ENCODE measurements at places on chromosomes 3 and 15.

GRCh38 chr3:166190360-166190759 is 353.1 kb upstream of the BCHE start:
- no peak for DNase-seq

DNA sequence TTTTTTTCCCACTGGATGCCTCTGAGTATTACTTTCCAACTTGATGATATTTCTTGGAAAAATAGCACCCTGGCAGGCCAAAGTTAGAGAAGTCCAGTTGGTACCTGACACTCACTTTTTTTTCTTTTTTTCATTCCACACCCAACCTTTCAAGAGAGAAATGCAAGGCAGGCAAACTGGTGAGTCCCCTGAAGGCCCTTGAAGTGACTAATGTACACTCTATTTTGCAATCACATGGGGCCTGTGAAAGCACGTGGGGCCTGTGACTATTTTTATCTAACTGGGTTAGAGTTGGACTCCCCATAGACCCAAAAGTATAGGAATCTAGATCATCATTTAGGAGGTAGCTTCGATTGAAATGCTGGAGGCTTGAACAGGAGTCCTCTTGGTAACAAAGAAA is 316.7 kb downstream of the CHL1 start:
- no peak for DNase-seq

DNA sequence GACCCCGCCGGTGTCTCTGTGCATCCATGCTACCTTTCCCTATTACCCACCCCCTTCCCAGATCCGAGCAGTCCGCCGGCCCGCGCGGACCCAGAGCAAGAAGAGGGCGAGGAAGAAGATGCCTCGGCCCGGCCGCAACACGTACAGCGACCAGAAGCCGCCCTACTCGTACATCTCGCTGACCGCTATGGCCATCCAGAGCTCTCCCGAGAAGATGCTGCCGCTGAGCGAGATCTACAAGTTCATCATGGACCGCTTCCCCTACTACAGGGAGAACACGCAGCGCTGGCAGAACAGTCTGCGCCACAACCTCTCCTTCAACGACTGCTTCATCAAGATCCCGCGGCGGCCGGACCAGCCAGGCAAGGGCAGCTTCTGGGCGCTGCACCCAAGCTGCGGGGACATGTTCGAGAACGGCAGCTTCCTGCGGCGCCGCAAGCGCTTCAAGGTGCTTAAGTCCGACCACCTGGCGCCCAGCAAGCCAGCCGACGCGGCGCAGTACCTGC is 788 bp downstream of the FOXB1 start:
- DNase-seq, result no peak

DNA sequence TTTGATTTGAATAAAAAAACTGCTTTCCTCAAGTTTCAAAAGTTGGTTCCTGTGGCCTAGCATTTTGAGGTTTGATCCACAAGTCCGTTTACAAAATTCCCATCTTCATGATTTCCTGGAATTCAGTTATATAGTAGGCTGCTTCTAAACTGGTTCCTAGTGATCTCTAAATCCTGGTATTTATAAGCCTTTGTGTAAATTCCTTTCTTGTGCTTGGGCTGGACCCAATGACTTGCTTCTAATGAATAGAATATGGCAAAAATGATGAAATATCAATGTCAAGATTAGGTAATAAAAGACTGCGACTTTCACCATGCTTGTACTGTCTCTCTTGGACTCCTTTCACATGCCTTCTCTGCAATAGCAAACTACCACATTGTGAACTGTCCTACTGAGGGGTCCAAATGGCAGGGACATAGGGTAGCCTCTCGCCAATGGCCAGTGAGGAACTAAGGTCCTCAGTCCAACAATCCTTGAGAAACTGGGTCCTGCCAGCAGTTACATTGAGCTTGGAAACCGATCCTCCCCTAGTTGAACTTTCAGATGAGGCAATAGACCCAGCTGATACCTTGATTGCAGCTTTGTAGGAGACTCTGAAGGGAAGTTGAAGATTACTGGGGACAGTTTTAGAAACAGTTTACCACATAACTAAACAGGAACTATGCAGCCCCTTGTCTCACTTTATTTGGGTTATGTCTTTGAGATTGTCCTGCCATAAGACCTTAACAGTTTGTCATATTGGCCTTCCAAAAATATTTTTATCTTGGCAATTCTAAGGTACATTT is 303.9 kb upstream of the TBC1D5 start:
- DNase-seq, result no peak

GRCh38 chr3:78729946-78730345 is 1037.9 kb downstream of the ROBO1 start:
- DNase-seq, result no peak

DNA sequence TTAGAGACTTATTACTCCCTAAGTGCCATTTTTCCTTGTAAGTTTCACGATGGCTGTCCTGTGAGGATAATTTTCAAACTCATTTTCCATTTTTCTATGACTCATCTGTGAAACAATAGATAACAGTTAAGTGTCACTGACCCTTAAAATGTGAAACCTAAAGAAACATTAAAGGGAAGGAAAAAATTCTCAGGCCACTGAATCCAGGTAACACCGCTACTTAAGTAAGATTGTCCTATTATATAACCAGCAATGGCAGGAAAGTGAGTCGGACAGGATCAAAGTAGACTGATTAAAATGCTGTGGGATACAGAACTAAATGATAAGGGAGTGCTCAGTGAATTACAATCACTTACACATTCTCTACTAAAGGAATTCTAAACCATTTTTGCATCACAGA is 12.4 kb downstream of the PLD1 start:
- no peak for DNase-seq

DNA sequence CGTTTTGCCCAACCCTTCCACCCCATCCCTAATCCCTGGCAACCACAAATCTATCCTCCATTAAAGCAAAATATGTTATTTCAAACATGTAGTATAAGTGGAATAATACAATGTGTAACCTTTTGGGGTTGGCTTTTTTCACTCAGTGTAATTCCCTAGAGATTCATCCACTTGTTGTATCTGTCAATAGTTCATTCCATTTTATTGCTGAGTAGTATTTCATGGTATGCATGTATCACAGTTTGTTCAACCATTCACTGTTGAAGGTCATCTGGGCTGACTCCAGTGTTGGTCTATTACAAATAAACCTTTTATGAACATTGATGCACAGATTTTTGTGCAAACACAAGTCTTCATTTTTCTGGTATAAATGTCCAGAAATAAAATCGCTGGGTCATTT is 38.8 kb downstream of the BSN start:
- no peak for DNase-seq

DNA sequence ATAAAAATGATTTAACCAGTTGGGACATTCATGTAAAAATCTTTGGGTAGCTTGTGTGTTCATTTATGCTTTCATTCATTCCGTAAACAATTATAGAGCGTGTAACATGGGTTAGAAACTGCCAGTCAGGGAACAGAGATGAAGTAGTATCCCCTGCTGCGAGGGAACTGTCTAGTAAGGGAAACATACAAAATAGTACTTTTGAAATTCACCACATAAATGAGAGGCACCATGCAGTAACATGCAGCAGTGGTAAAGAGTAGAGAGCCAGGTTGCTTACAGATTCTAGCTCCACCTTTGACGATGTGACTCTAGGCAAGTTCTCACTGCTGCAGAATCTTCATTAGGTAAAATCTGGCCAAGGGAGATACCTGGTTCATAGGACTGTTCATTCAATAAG is 938 bp downstream of the DZIP3 start:
- DNase-seq, result no peak

DNA sequence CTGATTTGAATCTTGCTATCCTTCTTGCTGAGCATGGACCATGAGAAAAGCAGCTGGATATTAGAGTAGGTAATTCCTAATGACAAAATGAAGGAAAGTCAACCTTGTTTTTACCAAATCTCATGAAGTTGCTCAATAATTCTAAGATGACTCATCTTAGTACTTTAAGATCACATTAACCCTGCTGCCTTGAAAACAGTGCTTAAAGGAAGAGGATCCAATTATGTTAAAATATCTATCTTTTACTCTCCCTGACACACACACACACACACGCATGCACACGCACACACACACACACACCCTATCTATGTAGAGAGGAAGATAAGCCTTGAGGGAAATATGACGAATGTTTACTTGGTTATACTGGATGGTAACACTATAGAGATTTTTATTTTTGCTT is 16.0 kb upstream of the MYO1E start:
- no peak for DNase-seq

- no peak for DNase-seq
These were observed 3.0 kb downstream of the ZNF589 start for GRCh38 chr3:48243886-48244285.

DNA sequence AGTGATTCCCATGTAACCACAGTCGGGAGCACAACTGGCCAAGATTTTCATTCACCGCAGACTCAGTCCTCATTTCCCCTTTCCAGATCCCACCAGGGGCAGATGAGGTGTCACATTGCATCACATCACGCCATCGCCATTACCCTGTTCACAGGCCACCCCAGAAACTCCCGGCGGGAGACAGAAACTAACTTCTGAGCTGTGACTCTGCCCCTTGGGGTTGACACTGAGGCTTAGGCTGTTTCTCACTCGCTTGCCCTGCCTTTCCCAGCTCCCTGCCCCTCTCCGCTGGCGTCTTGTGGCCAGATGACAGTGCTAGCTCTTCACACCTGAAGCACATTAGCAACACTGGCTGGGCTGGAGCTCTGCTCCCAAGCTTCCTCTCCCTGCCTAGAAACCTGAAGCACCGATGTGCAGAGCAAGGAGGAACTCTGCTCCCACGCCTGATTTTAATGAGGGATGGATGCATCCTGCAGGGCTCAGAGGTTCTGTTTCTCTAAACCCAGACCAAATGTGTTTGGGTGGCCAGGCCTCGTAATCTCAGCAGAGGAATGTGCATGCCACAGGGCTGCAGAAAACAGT is 88.8 kb upstream of the CTDSPL start:
- DNase-seq, result no peak

DNA sequence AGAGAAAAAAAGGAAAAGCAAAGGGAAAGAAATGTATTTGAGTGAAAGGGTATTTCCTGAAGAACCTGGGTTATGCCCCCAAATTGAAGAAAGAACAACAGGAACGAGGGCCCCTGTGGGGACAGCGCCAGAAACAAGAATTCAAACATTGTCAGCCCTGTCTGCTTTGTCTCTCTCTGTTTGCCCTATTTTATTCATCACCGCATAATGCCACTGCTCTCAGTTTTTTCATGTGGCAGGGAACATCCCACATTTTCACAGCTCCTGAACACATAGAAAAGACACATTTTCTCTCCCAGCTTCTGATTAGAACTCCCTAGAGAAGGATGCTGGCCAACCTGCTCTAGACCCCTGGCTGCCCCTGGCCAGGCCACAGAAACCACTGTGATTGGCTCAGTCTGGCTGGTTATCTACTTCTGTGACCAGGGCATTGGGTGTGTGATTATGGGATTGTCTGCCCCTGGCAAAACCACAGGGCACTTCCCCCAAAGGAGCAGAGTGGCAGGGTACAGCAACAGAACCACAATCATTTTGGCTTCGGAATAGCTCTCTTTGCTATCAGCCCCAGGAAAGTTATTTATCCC is 31.3 kb upstream of the CCDC54 start:
- no peak for DNase-seq

GRCh38 chr3:124605781-124606579 is 124.3 kb upstream of the UMPS start:
- no peak for DNase-seq

DNA sequence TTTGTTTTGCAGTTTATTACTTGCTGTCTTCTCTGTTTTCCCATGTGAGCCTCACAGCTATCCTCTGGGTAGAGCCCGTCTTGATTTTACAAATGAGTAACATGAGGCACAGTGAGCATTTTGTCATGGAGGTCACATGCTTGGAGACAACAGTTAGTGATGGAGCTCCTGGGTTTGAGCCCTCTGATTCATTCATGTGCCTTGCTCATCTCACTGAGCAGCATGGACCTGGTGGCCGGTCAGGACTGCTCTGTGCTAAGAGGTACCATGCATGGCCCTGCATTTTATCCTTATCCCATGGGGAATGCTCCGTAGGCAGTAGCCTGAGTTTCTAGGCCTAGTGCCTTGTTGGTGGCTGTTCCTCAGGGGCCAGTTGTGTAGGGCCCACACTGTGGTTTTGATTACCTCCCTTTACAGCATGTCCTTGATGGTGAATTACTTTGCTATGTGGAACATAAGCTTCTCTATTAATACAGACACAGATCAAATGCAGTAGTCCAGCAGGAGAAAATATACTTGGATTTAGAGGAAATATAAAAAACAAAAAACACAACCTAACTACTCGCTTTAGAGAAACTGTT is 35.6 kb downstream of the MAP2K5 start:
- no peak for DNase-seq

DNA sequence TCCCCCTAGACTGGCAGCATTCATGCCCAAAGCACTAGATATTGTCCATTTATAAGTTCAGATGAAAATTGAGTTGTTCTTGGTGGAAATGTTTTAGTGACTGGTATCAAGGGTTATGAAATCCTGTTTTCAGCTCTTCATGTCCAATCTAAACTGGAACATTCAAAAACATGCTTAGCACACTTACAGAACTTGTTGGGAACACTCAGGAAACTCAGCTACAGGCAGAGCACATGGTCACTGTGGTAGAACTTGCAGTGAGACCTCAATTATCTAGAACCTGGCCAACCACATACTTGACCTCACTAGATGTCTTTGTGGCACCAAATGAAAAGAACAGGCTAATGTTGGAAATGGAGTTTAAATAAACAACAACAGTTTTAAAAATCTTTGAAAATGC is 88.8 kb downstream of the SMAD3 start:
- DNase-seq, result no peak

DNA sequence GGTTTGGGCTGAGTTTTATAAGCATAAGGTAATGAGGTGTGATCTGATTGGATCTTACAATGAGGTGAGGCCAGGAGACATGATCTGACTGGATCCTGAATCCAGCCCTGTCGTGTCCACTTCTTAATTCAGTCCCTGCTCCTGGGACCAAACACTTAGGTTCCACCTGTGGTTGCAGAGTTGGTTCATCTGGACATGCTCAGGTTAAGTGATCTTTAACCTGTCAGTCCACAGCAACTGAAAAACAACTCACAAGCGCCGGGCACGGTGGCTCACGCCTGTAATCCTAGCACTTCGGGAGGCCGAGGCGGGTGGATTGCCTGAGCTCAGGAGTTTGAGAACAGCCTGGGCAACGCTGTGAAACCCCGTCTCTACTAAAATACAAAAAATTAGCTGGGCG is 679.3 kb upstream of the ALCAM start:
- no peak for DNase-seq
